Endothelial cell of umbilical vein (primary cell): ENCODE measurements at places on chromosomes 7 and 10.

- H3K4me1 ChIP-seq: no peaks in the 10 kb centered on the region
- no peak overlapping the region for H3K4me3 ChIP-seq
- H3K36me3 ChIP-seq: no peaks in the 10 kb centered on the region
- H3K27ac ChIP-seq: no peak overlapping the region
- H3K27me3 ChIP-seq: peaks cover 4% of the 10 kb centered on the region
These were observed 23.1 kb downstream of the MYO1G start for GRCh38 chr7:44955733-44956132.

- H3K36me3 ChIP-seq: peaks cover 11% of the 10 kb centered on the region
- H3K27me3 ChIP-seq: no peaks in the 10 kb centered on the region
- no peak for DNase-seq
- no peak overlapping the region for H3K4me3 ChIP-seq
- peaks cover 8% of the 10 kb centered on the region for H3K4me1 ChIP-seq
These were observed 37.5 kb downstream of the GDI2 start for GRCh38 chr10:5775685-5776084.

DNA sequence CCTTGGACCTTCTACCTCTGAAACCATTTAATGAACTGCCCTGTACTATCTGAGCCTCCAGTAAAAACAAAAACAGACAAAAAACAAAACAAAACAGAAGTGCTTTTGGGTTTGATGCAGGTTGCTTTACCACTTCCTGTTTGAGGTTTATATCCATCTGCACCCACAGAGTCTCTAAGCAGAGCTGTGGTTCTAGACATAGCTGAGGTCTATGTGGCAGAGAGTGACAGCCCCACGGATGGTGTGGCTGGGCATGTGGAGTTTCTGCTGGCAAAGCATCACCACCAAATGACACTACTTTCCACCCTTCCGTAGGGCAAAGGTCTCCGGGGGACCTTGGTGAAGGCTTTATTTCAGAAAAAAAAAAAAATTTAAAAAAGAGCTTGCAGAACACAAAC, 754.2 kb downstream of the GRID1 start:
- DNase-seq: no peak
- H3K27ac ChIP-seq: no peak overlapping the region
- H3K4me1 ChIP-seq: no peaks in the 10 kb centered on the region

GRCh38 chr7:155173905-155174304, 103.8 kb downstream of the HTR5A start:
- H3K27me3 ChIP-seq: no peaks in the 10 kb centered on the region
- H3K4me3 ChIP-seq: no peak overlapping the region
- no peak for DNase-seq
- H3K27ac ChIP-seq: no peak overlapping the region
- H3K4me1 ChIP-seq: no peaks in the 10 kb centered on the region
- H3K36me3 ChIP-seq: no peaks in the 10 kb centered on the region

DNA sequence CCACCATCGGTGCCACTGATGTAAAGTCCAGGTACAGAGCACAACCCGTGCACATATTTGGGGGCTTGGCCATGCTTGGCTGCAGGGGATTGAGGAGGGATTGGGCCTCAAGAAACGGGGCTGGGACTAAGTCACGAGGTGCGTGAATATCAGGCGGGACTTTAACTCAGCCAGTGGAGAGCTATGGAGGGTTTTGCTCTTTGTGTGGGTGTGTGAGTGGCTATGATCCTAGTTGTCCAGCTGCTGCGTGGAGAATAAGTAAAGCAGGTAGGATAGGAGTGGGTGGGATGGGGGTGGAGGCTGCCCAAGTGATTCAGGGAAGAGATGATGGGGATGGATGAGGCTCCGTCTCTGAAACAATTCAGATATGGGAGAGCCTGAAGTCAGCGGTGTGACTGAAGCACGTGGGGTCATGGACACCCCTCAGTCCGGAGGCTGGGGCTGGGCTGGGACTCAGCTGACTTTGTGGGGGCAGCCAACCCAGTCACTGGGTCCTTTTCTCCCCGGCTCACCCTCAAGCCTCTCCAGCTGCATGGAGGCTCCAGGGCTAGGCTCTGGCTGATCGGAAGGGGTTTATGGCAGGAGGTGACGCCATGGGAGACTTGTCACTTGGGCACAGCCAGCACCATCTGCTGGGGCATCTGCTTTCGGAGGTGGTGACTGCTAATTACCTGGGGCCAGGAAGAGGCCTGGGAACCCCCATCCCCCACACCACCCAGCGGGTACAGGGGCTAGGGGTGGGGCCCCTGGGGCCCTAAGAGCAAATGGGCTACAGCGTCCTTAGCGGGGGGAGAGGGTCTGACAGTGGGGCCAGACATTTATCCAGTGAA, 1.7 kb upstream of the LFNG start:
- H3K27ac ChIP-seq: no peak overlapping the region
- H3K4me3 ChIP-seq: no peak overlapping the region
- no peaks in the 10 kb centered on the region for H3K36me3 ChIP-seq
- no peak for DNase-seq
- no peaks in the 10 kb centered on the region for H3K27me3 ChIP-seq

- peak; percentile 57 for DNase-seq
- H3K36me3 ChIP-seq: peaks cover 4% of the 10 kb centered on the region
- peaks cover 5% of the 10 kb centered on the region for H3K4me1 ChIP-seq
- H3K4me3 ChIP-seq: no peak overlapping the region
These were observed 14.0 kb downstream of the GATAD1 start for GRCh38 chr7:92461027-92462003.

DNA sequence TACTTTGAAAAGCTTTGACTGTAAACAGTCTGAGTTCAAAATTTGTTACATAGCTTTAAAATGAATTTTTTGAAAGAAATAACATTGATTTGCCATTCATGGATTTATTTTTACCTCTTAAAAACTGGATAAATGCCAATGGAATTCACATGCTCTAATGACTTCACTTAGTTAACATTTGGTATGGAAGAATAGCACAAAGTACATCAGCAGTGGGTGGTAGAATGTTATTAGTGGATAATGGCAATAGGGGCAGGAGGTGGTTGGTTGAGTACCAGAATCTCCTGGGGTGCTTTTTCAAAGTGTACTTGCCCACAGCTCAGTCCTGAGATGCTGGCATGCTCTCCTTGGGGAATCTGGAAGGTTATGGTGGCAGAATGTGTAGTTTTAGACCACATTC, 4.7 kb downstream of the PPP1R9A start:
- H3K36me3 ChIP-seq: no peaks in the 10 kb centered on the region
- H3K4me1 ChIP-seq: peaks cover 3% of the 10 kb centered on the region
- H3K27ac ChIP-seq: no peak overlapping the region
- no peak for DNase-seq

DNA sequence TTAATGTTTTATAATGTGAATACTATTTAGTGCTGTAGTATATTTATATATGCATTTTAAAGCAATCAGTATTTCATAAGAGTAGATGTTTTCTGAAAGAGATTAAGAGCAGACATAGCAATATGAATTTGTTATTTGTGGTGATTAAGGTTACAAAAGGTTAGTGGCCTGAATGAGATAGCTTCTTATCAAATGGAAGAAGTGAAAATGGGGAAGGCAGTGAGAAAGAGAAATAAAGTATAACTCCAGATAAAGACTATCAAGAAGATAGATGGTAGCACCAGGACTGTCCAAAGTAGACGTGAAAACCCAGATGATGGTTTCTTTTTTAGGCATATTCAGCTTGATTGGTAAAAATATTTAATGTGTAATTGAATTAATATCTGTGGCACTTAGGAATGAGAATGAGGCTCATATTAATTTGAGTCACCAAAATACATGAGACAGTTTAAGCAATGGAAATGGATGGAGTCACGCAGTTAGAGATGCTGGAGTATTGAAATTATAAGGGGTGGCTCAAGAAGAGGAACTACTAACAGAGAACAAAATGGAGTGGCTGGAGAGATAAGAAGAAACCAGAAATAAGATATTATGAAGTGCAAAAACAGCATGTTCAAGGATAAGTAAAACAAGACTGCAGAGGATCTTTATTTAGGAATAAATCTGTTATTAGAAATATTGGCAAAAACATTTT, 288.0 kb upstream of the SEMA3C start:
- no peak overlapping the region for H3K4me3 ChIP-seq
- no peak for DNase-seq
- no peaks in the 10 kb centered on the region for H3K27me3 ChIP-seq
- H3K27ac ChIP-seq: no peak overlapping the region
- H3K4me1 ChIP-seq: peaks cover 4% of the 10 kb centered on the region

DNA sequence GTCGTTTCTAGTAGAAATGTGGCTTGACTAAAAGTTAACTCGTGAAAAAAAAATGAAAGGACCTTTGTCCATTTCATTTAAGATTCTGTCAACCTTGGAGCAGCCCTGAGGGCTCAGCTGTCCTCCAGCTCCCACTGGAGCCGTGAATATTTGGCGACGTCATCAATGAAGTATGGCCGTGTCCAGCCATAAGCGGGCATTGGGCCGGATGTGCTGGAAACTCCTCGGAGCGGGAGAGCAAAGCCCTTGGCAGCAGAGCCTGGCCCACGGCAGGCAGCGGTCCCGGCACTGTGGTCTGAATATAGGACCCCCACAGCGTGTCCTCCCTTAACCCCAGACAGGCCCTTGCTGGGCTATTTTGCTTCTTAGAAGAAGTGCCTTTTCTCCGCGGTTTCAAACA, 50.0 kb downstream of the JAKMIP3 start:
- H3K27me3 ChIP-seq: no peaks in the 10 kb centered on the region
- no peaks in the 10 kb centered on the region for H3K4me1 ChIP-seq
- no peaks in the 10 kb centered on the region for H3K36me3 ChIP-seq
- H3K4me3 ChIP-seq: no peak overlapping the region
- H3K27ac ChIP-seq: no peak overlapping the region
- no peak for DNase-seq

DNA sequence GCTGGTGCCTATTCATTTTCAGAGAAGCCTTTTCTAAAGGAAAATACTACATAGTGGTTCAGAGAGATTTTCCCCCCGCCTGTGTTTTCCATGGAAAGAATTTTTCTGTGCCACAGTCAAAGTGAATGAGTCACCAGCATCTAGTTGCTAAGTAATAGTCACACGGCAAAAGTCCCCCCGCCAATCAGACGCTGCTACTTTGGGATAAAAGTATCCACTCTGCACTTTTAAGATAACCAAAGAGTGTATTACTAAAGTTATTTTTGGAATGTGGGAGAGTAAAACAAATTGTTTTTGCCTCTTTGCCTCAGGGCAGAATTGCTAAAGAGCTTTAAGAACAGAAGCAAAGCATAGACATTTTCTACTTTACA, 23.5 kb downstream of the ABLIM1 start:
- peak; percentile 96 for DNase-seq
- no peak overlapping the region for H3K4me3 ChIP-seq
- H3K36me3 ChIP-seq: no peaks in the 10 kb centered on the region
- peaks cover 39% of the 10 kb centered on the region for H3K4me1 ChIP-seq
- peak overlapping the region; percentile 47 for H3K27ac ChIP-seq

- peaks cover 3% of the 10 kb centered on the region for H3K27me3 ChIP-seq
- no peaks in the 10 kb centered on the region for H3K36me3 ChIP-seq
- H3K27ac ChIP-seq: no peak overlapping the region
- H3K4me1 ChIP-seq: no peaks in the 10 kb centered on the region
- no peak for DNase-seq
These were observed 97.9 kb downstream of the MTPN start for GRCh38 chr7:135879233-135879632.

- peak within 1 kb of the TSS; percentile 79 for H3K4me3 ChIP-seq
- peak; percentile 62 for DNase-seq
- peak within 1 kb of the TSS; percentile 88 for H3K27ac ChIP-seq
- no peaks in the 10 kb centered on the region for H3K36me3 ChIP-seq
These were observed at the start of gene LANCL2 for GRCh38 chr7:55365205-55365674. Gene LANCL2 (plus strand): TSS chr7:55365337. CDS start chr7:55366026, 689 bp downstream.

DNA sequence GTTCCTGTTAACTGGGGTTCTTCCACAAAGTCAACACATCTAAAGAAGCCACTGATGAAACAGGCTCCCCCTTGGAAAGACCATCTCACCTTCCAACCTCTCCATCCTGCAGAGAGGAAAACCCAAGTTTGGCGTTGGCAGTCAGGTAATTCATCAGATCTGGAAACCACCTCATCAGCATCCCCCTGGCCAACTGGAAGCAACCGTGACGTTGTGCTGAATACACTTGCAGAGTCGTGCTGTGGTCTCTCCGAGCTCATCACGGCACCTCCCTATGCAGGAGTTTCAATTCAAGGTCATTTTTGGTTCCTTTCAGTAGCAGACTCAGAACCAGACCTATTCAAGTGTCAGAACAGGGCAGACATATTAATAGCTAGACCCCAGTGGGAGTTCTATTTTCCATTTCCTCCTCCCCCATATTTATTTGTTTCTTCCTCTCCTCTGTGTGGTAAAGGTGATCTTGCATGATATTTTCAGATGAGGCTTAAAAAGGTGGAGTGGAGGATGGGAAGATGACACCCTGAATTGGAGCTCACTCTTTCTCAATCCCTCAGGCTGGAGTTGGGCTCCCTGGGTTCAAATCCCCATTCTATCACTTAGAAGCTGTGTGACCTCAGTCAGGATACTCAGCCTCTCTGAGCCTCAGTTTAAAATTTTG, 149.1 kb upstream of the ADO start:
- H3K4me1 ChIP-seq: no peaks in the 10 kb centered on the region
- H3K27me3 ChIP-seq: no peaks in the 10 kb centered on the region
- H3K27ac ChIP-seq: no peak overlapping the region
- no peaks in the 10 kb centered on the region for H3K36me3 ChIP-seq
- no peak for DNase-seq

- no peaks in the 10 kb centered on the region for H3K27me3 ChIP-seq
- no peak overlapping the region for H3K4me3 ChIP-seq
These were observed 280.6 kb downstream of the TFEC start for GRCh38 chr7:115749924-115750323.

DNA sequence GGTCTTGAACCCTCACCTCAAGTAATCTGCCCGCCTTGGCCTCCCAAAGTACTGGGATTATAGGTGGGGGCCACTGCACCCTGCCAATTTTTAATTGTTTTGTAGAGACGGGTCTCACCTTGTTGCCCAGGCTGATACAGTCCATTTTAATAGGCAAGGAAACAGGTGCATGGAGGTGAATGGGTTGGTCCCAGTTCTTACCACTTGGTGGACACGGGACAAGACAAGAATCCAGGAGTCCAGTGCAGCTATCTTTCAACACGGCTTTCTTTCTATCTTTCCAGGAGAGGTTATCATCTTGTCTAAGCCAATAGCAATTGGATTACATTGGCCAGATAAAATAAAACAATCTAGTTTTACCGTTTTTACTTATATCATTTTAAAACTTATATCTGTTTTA, 23.8 kb downstream of the TCF7L2 start:
- no peak overlapping the region for H3K27ac ChIP-seq
- H3K27me3 ChIP-seq: no peaks in the 10 kb centered on the region
- no peak overlapping the region for H3K4me3 ChIP-seq
- H3K4me1 ChIP-seq: no peaks in the 10 kb centered on the region
- no peaks in the 10 kb centered on the region for H3K36me3 ChIP-seq

DNA sequence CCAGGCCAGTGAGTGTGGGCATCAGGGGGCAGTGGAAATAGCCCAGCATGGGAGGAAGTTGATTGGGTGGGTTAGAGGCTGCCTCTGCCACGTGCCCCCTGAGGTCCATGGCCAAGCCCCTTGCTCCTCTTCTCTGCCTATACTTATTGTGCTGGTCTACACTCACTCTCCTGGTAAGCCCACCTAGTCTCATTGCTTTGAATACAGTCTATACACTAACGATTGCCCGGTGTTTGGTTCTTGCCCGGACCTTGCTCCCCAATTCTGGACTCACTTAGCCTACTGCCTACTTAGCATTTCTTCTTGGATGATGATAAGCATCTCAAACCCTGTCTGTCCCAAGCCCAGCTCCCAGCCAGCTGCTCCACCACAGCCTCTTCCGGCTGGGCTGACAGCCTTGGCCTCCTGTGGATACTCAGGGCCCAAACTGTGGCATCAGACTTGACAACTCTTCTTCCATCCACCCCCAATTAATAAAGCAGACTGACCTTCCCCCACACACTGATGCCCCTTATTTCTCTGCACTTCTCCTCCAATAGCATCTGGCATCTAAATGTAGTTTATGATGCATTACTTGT, 10.1 kb downstream of the LRRC18 start:
- no peaks in the 10 kb centered on the region for H3K36me3 ChIP-seq
- H3K4me3 ChIP-seq: no peak overlapping the region
- no peaks in the 10 kb centered on the region for H3K4me1 ChIP-seq
- no peak for DNase-seq
- H3K27me3 ChIP-seq: no peaks in the 10 kb centered on the region
- no peak overlapping the region for H3K27ac ChIP-seq
